ENCODE measurements at places on chromosomes 2 and 18.

DNA sequence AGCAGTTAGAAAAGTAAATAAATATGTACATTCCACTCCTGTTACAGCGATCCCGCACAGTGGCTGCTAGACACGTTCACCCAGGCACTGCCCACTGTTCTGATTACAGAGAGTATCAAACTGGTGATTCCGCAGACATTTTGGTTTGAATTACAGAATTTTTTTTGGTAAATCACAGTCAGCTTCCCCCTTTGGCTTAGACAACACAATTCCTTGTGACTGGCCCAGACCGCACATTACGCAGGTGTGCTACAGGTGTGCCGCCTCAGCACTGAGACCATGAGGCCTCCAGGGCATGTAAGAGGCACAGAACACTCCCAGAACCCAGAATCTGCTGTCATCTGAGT is 112.3 kb downstream of the PXDN start:
- peak; percentile 85 for DNase-seq

GRCh38 chr2:3466966-3467365 is 52.4 kb downstream of the ADI1 start:
- no peak for DNase-seq

DNA sequence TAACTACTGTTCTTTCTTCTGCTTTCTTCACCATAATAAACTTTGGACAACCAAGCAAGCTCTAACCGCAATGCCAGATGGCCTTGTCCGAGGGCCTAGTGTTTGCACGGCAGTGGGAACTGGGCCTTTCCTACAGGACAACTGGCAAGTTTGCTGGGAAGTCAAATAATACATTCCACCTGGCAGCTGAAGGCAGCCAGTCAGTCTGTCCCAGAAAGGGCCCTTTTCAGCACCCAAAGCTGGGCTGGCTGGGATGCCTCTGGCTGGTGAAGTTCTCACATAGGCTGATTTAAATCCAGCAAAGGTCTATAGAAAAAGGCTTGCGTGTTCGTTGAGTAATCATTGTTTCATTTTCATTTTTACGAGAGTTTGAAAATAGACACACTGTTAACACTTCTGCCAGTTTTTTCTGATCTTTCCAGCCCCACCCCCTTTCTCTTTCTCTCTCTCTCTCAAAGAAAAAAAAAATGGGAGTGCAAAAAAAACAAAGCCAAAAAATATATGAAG is 110.0 kb upstream of the EPAS1 start:
- peak; percentile 49 for DNase-seq

GRCh38 chr2:236762628-236763027 is 193.0 kb downstream of the ACKR3 start:
- no peak for DNase-seq

GRCh38 chr2:177296040-177296439 is 31.5 kb upstream of the NFE2L2 start:
- DNase-seq = no peak

DNA sequence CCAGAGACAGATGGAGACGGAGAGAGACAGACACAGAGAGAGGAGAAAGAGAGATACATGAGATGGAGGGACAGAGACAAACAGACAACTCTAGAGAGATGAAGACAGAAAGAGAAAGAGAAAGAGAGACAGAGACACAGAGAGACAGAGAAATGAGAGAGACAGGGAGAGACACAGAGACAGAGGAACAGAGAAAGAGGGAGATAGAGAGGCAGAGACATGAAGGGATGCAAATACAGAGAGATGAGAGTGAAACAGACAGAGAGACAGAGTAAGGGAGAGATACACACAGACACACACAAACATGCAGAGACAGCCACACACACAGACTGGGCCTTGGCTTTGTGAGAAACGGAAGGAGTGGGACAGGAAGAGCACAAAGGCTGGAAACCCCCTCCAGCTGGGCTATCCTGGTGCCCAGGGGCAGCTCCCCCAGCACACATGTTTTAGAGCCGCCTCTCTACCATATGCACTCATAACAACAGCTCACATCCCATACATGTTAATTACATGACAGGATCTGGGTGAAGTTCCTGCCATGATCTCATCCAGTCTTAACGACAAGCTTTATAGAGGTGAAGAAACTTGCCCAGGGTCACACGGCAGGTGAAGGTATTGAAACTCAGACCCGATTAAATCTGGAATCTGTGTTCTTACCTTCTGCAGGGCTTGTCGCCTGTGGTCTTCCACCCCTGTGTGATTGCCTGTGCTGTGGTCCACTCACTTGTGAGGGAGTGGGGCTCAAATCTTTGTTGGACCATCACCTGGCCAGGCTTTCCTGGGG is 32.4 kb downstream of the IL18R1 start:
- DNase-seq = no peak

- no peak for DNase-seq
Observed at GRCh38 chr2:60353863-60354262, 199.6 kb downstream of the BCL11A start.

DNA sequence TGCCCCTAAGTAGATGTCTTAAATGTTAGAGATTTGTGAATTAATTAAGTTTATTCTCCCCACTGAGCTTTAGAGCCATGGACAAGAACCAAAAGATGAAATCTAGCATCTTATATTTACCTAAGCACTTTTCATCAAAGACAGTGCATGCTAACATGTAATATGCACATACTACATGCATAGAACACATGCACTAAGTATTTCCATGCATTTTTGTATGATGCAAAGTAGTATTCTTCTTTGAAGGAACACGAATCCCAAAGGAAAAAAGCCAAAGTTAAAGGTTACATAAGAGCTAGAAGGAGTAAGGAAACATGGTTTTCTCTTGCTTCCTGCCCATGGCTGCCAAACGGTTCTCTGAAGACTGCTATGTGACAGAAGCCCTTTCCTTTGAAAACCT is 15.3 kb downstream of the STAMBP start:
- no peak for DNase-seq

GRCh38 chr2:170235860-170236679 is 58.1 kb downstream of the MYO3B start:
- DNase-seq = peak; percentile 33

GRCh38 chr2:132586101-132586511 is 83.9 kb downstream of the LYPD1 start:
- DNase-seq = no peak

- DNase-seq = peak; percentile 64
Observed at GRCh38 chr2:181374781-181375675, 82.2 kb upstream of the ITGA4 start.

- DNase-seq = no peak
Observed at GRCh38 chr18:45165176-45165713, 450.0 kb upstream of the SLC14A2 start.

GRCh38 chr18:36711813-36712444 is 116.9 kb downstream of the TPGS2 start:
- DNase-seq = peak; percentile 87

DNA sequence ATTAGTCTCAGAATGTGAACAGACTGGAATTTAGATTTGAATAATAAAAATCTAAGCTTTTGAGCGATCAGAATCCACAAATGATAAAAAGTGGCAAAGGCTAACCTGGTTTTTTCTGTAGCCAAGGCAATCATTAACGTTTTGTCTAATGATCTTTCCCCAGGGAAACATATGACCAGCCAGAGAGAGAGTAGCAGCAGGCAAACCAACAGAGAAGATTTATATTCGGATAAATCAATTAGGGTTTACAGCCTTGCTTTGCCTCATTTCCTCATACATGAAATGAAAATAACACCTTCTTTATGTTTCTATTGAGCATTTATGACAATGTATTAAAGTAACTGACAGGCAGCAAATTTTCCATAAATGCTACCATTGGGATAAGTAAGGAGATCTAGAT is 14.5 kb downstream of the TIA1 start:
- DNase-seq = no peak

DNA sequence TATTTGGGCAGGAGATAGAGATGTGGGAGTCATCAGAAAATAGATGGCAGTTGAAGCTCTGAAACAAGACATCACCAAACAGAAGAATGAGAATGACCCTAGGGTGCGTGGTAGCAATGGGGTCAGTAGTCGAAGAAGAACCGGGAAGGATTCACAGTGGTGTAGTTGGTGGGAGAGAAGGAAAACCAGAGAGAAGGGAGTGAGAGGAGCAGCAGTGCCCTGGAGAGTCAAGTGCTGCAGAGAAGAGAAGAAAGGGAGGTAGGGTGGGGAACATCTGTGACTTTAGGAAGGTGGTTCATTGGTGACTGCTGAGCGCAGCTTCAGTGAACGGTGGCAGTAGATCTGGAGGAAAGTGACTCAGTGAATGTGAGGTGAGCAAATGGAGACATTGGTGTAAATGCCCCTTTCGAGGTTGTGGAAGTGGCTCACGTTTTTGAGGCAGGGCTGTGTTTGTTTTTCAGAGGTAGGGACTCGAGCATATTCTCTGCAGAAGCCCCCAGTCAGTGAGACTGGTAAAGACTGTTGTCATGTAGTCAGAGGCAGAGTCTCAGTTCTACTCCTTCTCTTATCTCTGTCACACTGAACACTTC is 36.4 kb downstream of the CDC42EP3 start:
- DNase-seq = no peak

GRCh38 chr2:45984896-45985473 is 312.2 kb upstream of the EPAS1 start:
- DNase-seq = no peak

DNA sequence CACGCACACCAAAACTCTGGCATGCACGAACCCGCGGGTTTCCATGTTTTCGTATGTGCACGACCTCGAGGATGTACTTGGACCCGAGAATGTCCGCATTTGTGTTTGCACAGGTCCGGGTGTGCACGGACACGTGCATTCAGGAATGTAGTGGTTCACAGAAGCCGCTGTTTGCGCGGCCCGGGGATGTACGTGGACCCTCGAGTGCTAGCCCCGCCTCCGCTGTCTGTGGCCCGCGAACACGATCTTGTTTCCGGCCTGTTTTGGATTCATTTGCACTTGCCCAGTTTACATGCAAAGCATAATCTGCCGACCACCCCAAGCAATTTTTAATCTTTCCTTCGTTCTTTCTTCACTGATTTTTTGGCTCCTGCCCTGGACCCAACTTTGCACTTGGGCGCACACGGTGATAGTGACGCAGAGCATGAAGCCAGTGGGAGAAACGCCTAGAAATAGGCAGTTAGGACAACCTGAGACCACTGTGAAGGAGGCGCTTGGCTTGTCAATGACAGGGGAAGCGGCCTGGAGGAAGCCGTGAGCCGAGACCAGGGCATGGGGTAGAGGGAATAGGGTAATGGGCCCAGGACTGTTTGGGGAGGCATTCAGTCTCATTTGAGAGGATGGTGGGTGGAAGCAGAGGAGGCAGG is 45.4 kb upstream of the PTMA start:
- DNase-seq = no peak

GRCh38 chr18:48036641-48037421 is 106.4 kb upstream of the SMAD2 start:
- no peak for DNase-seq

DNA sequence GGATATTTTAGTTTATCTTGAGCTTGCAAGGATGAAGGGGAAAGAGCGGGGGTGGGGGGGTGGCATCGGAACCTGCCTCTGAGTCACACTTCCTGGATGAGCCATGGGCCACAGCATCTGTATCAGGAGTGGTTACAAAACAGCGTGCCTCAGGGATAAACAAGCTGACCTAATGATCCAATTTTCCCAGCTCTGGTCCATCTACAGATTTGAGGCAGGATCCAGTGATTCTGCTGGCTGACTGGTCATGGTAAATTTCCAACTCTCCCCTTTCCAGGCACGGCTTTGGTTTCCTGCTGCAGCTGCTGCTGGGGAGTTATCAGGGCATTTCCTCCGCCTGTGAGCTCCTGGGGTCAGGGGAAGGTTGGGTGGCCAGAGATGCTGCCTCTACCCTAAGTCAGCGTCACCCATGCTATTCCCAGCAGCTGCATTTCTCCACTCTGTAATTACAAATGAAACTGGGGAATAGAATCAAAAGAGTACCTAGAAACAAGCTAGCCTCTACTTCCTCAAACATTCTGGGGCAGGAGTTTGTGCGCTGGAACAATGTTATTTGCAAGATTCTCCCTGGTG is 4.7 kb upstream of the HPCAL1 start:
- peak; percentile 81 for DNase-seq

GRCh38 chr2:158618891-158619490 is 162.2 kb downstream of the PKP4 start:
- no peak for DNase-seq

- DNase-seq = no peak
Observed at GRCh38 chr18:79490626-79491041, 94.9 kb downstream of the NFATC1 start.

- no peak for DNase-seq
Observed at GRCh38 chr18:4851301-4851976, 345.6 kb downstream of the AKAIN1 start.

- no peak for DNase-seq
Observed at GRCh38 chr2:10522170-10522448, 74.0 kb upstream of the ODC1 start.

DNA sequence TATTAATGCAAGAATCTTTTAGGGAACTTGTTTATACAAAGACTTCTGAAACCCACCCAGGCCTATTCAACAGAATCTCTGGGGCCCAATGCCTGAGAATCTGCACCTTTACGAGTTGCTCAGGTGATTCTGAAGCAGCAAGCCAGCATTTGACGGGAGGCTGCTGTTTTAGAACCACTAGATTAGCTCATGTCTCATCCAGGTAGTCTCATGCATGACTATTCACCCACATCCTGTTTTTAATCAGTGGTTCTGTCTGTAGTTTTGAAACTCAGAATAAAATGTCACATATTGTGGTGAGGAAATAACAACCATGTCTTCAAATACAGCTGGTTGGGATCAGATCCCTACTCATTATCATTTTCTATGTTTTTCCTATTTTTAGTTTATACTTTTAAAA is 39.5 kb downstream of the CYTIP start:
- DNase-seq = peak; percentile 2

DNA sequence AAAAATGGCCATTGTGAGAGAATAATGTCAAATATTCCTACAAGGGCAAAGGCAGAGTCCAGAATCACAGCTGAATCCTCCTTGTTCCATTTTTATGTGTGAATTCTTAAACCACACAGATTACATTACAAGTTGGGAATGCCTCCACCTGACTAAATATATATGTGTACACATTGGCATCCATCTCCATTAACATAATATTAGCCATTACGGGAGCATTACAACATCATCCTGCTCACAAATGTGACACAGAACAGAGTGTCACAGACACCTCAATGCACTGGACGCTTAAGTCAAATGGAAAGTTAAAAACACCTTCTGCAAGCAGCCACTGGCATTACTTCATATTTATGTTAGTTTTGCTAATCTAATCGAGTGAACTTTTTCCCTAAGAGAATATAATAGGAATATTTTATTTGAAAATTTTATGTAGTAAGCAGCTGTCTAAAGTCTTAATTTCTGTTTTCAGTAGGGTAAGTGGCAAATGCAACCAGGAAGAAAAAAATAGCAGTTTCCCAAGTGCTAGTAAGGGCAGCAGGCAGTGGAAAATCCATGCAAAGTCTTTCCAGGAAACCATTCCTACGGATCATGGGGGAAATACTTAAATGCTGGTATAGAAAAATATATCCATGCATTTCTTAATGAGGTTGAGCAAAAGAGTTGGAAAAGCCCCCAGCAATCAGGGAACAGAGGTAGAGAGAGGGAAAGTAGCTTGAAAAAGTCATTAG is 255.6 kb downstream of the OSR1 start:
- no peak for DNase-seq

GRCh38 chr2:19762142-19762541 is 139.6 kb downstream of the TTC32 start:
- DNase-seq = peak; percentile 90

All from astrocyte (in vitro differentiated cells and primary cell).